ENCODE measurements at places on chromosomes 16 and 17.

DNA sequence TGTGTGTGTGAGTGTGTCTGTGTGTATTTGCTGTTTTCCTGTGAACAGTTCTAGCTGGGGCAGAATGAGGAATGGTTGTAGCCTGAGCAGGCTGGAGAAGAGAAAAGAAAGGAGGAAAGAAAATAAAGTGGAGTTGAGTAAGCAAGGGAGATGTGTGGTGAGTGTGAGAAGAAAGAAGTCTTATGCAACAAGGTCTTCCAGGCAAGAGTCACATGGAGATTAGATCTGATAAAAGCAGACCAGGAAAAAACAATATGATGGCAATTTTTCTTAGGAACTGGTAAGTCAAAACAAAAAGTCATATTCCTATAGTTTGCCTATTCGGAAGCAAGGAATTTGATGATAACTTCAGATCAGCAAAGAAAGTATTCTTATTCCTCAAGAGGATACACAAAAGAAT lies 125.0 kb downstream of the HS3ST3A1 start:
- peak; percentile 28 for DNase-seq

GRCh38 chr17:68172461-68172954 lies 75.3 kb upstream of the AMZ2 start:
- DNase-seq: peak; percentile 53

GRCh38 chr17:29569245-29569950 lies 897 bp downstream of the TP53I13 start:
- no peak for DNase-seq

- DNase-seq: no peak
Measured at GRCh38 chr16:83402160-83402814, 405.5 kb upstream of the HSBP1 start.

DNA sequence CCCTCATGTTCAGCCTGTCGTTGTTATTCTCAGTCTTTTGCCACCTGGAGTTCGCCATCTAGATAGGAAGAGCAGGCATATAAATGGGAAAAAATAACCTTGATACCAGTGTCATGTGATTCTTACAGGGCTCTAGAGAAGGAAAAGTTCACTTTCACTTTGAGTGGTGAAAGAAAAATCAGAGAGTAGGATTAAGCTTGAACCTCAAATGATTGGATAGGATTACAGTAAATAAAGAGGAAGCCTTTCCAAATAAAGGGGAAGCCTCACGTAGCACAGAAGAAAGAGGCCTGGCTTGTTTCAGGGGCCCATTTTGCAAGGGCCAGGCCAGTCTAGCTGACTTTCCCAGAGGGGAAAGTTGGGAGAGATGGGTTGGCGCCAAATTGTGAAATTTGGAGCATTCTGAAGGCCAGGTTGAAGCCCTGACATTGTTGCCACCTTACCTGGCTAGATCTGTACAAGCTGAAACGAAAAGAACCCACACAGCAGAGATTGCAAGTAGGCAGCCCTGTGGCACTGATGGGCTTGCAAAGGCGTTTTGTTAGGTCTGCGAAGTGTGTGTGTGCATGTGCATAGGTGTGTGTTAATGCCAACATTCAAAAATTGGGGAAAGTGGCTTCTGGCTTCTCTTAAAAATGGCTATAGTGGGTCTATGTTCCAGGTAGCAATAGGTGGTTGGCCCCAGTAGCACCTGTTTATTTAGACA lies 38.8 kb downstream of the TMC6 start:
- no peak for DNase-seq

DNA sequence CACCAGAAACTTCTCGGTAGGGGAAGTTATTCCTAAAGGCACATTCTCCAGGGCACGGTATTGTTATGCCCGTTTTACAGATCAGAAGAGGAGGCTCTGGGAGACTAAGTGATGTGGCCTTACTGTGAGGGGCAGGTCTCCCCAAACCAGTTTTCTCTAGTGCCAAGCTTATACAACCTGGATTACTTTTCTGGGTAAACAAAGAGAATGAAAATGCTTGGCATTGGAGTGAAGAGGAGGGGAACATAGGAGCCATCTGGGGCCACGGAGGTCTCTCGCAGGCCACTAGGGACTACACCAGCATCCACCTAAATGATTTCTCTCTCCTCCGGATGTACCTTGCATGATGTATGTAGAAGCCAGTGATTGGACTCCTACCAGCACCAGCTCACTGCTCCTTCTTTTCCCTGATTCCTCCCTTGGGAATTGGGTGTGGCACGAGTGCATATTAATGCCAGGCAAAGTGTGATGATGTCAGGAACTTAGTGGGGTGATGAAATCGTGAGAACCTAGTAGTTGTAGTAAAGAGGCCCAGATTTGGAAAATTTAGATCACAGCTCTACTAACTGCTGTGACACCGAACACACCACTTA lies 674 bp downstream of the TOM1L1 start:
- DNase-seq: peak; percentile 19

GRCh38 chr16:84606081-84606875 lies 11.6 kb downstream of the COTL1 start:
- no peak for DNase-seq
